ENCODE measurements at places on chromosomes 7 and 10. TPM values are rescaled to one million over a fixed set of nuclear protein-coding genes. Genes with fewer than 3 reads are reported as not detected.

- no peak for DNase-seq
Measured at GRCh38 chr7:111960984-111961383, 245.2 kb downstream of the DOCK4 start.

GRCh38 chr7:26097837-26098668 lies 53.9 kb upstream of the NFE2L3 start:
- no peak for DNase-seq

Gene AMZ1
- total RNA-seq: 0.45 TPM

- DNase-seq: no peak
Measured at GRCh38 chr10:118965096-118965495, 64.4 kb upstream of the NANOS1 start.

GRCh38 chr7:107924841-107925504 lies 34.0 kb downstream of the DLD start:
- no peak for DNase-seq

DNA sequence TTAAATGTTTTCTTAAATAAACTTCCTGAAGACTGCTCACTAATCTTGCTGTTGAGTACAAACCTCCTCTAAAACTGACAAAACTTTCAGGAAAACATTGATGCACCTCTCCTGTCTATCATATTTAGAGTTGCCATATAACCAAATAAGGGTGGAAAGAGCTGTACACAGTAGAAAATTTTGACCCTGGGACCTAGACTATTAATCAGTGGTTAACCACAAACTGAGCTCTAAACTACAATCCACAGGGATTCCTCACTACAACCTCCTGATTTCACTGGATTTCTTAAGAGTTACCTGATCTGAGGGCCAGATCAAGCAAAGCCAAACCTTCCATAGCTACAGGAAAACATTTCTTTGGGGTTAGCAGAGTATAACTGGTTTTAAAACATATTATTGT lies 39.9 kb upstream of the WNT16 start:
- no peak for DNase-seq

- no peak for DNase-seq
Measured at GRCh38 chr7:42189535-42189934, 47.5 kb downstream of the GLI3 start.

DNA sequence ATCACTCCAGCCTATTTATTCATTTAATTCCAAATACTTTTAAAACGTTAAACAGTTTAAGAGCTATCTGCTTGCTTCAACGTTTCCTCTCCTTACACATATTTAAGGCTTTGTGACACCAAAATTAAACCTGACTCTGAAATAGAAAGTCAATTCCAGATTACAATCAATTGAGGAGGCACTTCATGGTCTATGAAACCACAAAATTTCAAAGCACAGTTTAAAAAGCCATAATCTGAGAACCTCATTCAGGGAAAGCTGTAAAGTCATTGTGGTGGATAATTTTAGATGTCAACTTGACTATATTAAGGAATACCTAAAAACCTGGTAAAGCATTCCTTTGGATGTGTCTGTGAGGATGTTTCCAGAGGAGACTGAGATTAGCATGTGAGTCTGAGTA lies 6.2 kb downstream of the SNX13 start:
- DNase-seq: no peak

DNA sequence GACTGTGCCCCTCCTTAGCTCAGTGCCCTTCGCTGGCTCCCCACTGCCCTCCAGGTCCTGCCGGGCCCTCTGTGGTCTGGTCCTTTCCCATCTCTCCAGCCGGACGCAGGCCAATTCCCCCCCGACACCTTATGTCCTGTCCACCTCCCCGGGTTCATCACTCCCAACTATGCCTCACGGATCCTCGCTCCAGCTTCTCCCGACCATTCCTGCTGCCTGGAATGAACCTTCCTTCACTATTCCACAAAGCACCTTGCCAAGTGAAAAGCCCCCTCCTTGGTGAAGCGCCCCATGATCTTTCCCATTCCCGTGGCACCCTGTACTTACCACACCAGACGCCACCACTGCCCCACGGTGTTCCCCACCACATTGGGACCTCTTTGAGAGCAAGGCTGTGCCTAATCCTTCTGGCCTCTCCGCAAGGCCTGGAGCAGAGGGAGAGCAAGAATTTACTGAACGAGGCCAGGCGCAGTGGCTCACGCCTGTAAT lies 47.2 kb downstream of the TMEM270 start:
- no peak for DNase-seq

Gene CWF19L1
- total RNA-seq: 13.2 TPM

DNA sequence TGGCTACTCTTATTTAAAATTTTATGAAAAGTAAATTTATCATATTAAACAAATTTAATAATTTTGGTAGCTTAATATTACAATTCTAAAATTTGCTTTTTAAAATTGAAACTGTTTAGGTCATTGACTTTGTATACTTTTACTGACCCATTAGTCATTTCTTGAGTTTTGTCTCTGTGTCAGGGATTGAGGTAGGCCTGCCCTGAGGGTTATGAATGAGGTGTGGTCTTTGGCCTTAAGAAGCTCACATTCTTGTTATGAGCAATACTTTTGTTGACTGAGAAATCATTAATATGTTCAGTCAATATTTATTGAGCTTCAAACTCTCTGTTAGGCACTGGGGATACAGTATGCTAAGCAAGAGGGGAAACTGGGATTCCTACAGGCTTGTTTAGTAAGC lies 47.0 kb upstream of the RPA3 start:
- DNase-seq: no peak

DNA sequence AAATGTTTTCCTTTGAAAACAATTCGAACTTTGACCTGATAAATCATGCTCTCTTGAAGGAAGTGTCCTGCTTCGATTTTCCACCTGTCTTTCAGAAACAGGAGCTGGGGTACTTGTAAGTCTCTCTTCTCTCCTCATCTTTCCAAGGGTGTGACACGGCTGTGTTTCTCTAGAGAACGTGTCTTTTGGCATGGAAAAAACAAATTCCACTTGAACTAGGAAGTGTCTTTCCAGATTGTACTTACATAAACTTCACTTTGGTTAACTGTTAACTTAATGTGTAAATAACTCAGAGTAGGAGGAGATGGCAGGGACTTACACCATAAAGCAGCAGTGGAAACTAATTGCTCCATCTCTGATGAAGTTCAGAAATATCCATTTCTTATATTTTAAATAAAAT lies 4.2 kb upstream of the CALCR start:
- DNase-seq: no peak

DNA sequence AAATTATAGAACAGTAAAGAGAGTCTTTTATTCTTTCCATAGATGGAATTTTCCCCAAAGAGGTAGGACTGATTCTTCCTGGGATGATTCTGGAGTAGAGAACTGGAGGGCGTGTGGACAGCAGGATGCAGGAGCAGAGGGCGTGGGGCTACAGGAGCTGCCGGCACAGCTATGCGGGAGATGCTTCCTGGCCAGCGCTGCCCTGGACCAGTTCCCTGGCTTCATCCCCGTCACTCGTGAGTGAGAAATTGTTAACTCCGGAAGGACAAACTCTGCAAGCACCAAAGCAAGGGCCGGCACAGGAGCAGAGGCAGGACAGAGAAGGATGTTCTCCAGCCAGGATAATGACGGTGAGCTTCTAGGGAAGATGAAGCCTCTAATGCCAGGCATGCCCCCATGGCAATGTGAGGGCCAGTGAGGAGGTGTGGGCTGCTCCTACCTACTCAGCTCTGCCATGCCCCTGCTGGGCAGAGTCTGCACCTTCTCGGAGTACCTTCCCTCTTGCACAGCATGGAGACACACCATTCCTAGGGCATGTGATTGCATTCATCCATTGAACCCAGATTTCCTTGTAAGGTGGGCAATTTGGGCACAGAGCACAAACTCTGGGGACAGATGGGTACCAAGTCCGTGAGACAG lies 760.9 kb upstream of the IGFBP3 start:
- peak; percentile 72 for DNase-seq

DNA sequence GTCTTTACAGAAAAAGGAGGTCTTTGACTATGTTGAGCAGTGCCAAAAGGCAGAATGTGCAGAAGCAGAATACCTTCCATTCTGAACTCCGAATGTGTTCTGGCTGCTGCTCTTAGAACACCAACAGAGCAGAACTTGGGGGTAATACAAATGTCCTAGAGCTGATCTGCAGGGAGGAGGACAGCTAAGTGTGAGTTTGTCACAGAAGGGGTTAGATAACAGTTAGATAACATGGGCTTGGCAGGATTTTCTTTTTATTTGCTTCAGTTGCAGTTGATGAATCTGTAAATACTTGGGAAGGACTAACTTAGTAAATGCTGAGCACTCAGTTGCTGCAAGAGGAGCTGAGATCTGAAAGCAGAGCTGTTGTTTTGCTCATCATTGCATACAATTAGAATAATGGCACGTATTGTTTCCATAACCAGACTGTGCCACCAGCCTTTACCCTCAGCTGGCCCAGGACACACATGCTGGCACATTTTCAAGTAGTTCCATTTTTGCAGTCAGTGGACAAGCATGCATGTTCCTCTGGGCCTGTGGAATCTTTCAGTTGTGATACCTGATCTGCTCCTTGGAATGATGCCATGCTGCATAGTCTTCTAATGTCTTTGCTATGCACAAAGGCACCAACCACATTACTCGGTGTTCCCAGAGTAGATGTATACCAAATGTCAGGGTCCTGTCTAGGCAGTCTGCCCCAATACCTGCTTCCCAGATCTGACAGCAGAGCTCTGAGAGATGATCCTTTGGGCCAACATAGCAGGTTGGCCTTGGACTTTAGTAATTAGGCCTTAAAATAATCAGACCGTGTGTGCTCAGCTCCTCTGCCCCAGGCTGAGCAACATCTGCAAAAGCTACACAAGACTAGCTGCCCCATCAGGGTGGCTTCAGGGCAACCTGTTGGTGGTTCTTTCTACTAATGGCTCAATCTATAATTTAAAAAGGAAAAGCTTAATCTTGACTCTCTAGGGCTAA lies 55.7 kb downstream of the GSDME start:
- DNase-seq: no peak

GRCh38 chr7:151352512-151352911 lies 10.9 kb downstream of the NUB1 start:
- no peak for DNase-seq

DNA sequence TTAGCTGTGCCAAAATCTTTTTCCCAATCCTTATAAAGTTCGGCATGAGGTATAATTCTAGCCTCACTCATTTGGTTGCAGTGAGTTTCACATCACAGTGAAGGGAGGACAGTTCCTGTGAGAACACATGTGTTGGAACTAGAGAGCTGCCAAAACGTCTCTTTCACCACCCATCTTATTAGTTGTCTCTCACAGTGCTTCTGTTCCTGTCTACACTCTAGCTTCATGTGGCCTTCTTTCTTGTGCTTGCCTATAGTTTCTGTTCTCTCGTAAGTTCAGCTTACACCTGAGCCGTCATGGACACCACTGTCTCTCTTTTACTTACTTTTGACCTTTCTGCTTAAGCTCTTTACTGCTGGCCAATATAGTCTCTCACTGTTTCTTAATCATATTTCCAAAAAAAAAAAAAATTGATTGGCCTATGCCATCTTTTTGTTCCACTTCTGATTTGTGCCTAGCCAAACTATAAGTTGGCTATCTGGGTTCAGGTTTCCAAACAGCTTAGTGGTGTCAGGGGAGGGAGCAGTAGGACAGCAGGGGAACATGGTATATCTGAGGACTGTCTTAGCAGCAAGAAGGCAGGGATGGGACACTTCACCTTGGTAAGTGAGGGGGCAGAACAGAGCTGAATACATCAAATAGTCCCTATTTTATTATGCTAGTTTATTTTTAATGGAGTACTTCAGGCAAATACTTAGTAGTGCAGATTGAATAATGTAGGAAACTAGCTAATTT lies 38.0 kb downstream of the ZNRF2 start:
- no peak for DNase-seq

GRCh38 chr10:28177944-28178637 lies 124.8 kb downstream of the MPP7 start:
- DNase-seq: no peak

- DNase-seq: no peak
Measured at GRCh38 chr7:46633630-46634240, 712.7 kb upstream of the IGFBP3 start.

Gene ANKRD30A
- total RNA-seq: not detected

GRCh38 chr10:14543046-14543903 lies 212.6 kb upstream of the FRMD4A start:
- peak; percentile 68 for DNase-seq

Gene TRPV6
- total RNA-seq: not detected
